ENCODE measurements at places on chromosomes 13 and 19.

DNA sequence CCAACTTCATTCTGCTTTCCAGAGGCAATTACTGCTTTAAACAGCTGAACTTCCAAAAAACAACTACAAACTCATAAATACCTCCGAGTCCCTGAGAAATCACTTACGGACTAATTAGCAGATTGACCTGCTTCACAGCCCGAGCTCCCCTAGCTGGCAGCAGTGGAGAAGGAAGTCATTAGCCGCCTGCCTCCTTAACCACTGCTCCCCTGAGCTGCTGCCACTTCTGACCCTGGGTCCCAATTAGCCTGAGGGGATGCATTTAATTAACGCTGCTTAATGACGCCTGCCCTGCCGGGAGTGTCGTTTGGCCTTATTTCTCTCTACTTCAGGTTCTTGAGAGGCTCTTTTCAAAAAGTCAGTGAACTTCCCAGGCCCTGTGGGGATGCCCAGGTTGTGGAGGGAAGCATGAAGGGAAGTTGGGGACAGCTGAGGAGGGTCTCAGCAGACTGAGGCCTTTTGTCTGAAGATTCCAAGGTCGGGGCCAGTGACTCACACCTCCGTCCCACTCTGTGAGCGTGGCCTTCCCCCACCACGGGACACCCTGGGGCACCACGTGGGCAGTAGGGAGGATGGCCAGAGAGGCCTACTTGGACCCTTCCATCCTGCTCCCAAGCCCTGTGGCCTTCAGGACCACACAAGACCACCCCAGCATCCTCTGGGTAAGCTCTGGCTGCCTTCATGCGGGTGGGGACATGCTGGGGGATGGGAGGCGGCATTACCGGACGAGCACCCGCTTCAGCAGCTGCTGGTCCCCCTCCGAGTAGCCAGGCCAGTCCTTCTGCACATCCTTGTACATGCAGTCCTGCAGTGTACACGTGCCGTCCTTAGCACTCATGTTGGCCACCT, 19.8 kb upstream of the ISYNA1 start:
- DNase-seq = no peak

GRCh38 chr13:19345158-19345557, 163.5 kb upstream of the TUBA3C start:
- DNase-seq = no peak

- no peak for DNase-seq
Observed at GRCh38 chr19:764301-764700, 13.4 kb downstream of the MISP start.

GRCh38 chr13:40167327-40167726, 499.1 kb downstream of the FOXO1 start:
- DNase-seq = no peak

DNA sequence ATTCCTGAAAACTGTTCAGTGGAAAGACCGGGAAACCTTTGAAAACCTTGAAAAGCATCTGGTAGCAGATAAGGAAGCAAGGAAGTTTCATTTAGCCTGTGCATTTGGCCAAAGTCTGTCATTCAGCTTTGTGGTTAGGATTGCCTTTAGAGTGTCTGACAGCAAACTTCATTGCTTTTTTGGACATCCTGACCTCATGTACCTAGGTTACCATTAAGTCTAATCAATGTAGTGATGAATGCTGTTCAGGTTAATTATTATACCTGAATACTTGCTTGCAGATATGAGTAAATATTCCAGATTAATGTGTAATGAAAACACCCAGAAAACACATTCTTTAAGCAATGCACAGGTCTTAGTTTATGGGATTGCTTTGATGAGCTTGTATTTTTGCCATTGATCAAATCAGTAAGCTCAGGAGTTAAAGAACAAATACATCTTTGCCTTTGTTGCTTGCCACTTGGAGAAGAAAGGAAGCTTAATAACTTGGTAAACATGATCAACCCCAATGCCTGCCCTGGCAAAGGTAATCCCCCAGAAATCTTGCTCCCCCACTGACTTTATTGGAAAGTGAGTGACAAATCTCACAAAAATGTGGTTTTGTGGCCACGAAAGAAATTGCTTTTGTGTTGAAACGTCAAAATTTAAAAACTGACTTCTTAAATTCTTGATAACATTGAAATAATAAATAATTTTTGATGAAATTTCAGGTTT, 87.4 kb downstream of the SLC15A1 start:
- DNase-seq = no peak

- peak; percentile 47 for DNase-seq
Observed at GRCh38 chr13:46387064-46387851, at the start of gene RUBCNL. Gene RUBCNL, minus strand, starts transcription at chr13:46387252. Its CDS starts 14,777 bp downstream, at chr13:46372475.

DNA sequence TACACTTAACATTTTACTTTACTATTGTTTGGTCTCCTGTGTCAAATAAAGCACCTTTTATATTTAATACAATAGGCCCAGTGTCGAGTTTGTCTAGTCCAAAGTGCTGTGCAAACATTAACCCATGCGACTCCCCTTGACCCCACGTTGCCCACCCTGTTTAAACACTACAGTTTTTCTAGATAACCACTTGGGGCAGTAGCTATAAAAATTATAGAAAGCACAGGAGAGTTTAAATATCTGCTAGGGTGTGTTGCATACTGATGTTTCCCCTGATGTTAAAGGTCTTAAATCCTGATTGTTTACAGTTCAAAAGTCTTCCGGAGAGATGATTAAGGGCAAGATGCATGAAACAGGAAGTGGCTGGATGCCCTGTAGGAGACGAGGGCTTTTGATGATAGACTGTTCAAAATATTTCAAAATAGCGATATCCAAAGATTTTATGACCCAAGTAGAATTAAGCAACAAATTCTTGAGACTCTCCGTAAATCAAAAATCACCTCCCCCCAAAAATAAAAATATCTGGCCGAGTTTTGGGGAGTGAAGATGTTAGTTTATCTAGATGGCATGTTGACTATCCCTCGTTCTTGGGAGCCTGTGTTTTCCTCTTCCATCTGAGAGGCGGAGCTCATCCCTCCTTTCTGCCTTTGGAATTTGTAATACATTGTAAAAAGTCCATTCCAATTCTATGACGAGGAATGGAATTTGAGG, 167.1 kb downstream of the FGF9 start:
- DNase-seq = no peak

DNA sequence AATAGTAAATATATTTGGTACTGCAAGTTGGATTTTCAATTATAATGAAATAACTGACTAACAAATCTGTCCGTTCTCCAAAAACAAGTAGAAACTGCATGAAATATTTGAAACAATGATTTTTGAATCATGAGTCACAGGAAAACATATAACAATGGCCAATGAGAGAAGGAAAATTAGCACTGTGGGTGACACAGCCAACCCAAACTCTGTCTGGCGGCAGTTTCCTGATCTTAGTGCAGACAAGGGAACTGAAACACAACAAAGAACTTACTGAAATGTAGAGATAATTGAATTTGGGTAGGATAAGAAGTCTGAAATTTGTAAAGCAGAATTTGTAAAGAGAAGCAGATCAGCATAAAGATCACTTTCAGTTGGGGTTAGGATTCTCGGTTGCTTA, 2743.3 kb upstream of the PCDH20 start:
- DNase-seq = no peak

DNA sequence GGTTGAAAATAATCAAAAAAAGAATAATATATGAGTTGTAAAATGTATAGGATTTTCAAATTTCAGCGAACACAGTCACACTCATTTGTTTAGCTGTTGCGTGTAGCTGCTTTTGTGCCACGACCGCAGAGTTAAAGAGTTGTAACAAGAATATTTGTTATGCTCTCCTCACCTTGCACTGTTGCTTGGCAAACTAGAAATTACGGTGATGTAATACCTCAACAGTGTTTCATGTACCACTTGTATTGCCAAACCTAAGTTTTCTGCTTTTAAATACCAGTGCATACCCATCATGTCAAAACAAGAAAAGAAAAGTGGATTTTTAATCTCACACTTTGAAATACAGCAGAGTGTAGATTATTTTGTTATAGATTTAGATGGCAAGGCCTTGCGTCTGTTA, 201.1 kb downstream of the NBEA start:
- DNase-seq = no peak

DNA sequence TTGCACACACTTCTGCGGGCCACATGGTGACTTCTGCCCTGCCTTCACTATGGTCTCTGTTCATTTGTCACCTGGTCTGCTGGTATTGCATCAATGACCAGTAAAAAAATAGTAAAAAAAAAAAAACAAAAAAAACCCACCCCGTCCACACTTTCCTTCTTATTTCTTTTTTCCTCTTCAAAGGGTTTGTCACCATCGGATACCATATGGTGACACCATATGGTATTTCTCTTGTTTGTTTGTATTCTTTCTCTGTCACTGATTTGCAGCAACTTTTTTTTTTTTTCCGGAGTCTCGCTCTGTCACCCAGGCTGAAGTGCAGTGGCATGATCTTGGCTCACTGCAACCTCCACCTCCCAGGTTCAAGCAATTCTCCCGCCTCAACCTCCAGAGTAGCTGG, 26.2 kb upstream of the OR7C2 start:
- no peak for DNase-seq

GRCh38 chr19:31160336-31160926, 188.8 kb downstream of the TSHZ3 start:
- no peak for DNase-seq

DNA sequence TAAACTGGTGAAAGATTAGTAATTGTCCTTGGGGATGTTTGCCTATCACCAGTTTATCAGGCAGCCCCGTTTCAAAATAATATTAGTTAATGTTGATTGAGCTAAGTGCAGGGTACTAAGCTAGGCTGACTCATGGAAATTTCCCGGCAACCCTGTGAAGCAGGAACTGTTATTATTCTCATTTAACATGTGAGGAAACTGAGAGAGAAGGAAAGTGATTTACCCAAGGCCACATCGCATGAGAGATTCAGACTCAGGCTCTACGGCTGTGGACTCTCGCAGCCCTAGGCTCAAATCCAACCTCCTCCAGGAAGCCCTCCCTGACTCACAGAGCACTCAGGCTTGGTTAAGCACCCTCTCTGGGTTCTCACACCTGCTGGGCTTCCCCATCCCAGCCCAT, 19.7 kb downstream of the CLPTM1 start:
- DNase-seq = no peak

DNA sequence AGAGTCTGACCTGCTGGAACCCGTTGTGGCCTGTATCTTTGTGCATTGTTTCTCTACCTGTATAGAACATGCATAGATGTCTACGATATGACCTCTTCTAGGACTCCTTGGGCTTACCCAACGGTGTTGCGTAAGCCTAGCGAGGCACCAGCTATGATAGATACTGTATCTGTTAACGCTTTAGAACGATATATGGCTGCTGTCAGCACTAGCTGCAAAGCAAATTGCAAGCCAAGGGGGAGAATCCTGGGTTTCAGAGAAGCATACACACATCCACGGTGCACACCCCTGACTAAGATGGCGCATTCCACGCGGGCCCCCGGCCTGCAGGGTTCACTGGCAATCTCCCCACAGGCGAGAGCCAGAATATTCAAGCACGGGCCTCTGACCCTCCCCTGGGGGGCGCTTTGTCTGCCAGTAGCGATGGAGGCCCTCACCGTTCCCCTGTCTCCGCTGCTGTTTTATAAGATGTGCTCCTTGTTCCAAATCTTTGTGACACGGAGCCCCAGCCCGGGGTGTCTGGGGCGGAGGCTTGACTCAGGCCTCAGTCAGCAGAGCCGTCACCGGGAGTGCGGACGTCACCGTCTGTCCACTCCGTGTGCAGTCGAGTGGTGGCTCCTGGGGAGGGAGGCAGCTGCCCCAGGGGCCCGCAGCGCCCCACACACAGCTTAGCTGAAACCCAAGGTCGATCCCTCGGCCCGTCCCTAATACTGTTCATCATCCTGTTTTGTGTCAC, 12.9 kb upstream of the RPS15 start:
- no peak for DNase-seq

- DNase-seq = no peak
Observed at GRCh38 chr13:43300865-43301264, 277.5 kb downstream of the DNAJC15 start.

DNA sequence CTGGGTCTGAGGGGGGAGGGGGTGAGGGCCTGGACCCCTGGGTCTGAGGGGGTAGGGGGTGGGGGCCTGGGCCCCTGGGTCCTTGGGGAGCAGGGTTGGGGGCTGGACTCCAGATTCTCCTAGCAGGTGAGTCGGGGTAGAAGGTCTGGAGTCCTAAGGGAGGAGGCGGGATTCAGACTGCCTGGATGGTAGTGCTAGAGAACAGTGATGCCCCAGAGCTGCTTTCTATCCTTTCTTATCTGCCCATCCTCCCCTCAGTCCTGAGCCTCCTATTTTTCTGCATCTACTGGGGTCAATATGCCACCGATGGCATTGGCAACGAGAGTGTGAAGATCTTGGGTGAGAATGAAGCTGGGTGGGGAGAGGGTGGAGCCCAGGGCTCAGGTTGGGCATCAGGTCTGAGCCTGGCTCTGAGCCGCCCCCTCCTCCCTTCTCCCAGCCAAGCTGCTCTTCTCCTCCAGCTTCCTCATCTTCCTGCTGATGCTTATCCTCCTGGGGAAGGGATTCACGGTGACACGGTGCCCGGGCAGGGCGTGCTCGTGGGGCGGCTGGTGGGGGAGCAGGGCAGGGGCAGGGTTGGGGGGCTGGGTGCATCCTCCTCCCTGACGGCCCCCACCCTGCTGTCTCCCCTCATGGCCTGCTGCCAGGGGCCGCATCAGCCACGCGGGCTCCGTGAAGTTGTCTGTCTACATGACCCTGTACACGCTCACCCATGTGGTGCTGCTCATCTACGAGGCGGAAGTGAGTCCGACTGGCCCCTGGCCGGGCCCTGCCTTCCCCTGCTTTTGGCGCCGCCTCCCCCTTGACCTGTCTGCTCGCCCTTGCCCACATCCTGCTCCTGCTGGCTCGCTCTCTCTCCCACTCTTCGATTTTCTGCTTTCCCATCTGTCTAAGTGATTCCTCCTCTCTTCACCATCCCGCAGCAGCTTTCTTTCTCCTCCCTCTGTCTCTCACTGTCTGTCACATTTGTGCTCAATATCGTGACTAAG, 3.4 kb downstream of the TMEM145 start:
- DNase-seq = no peak

GRCh38 chr13:51682686-51683085, 98.4 kb downstream of the WDFY2 start:
- DNase-seq = no peak

DNA sequence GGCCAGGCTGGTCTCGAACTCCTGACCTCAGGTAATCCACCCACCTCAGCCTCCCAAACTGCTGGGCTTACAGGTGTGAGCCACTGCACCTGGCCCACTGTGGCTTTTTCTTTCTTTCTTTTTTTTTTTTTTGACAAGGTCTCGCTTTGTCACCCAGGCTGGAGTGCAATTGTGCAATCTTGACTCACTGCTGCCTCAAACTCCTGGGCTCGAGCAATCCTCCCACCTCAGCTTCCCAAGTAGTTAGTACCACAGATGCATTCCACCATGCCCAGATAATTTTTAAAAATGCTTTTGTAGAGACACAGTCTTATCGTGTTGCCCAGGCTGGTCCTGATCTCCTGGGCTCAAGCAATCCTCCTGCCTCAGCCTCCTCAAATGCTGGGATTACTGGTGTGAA, 12.1 kb upstream of the FCGBP start:
- DNase-seq = no peak

GRCh38 chr19:39502640-39503417, 4.1 kb downstream of the DLL3 start:
- peak; percentile 83 for DNase-seq

DNA sequence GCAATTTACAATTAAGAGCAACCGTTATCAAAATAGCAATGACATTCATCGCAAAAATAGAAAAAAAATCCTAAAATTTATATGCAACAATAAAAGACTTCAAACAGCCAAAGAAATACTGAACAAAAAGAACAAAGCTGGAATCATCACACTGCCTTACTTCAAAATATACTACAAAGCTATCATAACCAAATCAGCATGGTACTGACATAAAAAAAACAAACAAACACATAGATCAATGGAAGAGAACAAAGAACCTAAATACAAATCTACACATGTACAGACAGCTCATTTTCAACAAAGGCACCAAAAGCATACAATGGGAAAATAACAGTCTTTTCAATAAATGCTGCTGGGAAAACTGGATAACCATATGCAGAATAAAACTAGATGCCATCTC, 6.4 kb downstream of the ZNF562 start:
- DNase-seq = no peak

Data from activated T-cell treated with anti-CD3 and anti-CD28 coated beads for 48 hours (primary cell).